H9 (cell line): ENCODE measurements at places on chromosomes 13 and 19. TPM values are rescaled to one million over a fixed set of nuclear protein-coding genes. Genes with fewer than 3 reads are reported as not detected.

The PCSK4 gene
- total RNA-seq, result 5.8 and 9.1 TPM in 2 replicates

DNA sequence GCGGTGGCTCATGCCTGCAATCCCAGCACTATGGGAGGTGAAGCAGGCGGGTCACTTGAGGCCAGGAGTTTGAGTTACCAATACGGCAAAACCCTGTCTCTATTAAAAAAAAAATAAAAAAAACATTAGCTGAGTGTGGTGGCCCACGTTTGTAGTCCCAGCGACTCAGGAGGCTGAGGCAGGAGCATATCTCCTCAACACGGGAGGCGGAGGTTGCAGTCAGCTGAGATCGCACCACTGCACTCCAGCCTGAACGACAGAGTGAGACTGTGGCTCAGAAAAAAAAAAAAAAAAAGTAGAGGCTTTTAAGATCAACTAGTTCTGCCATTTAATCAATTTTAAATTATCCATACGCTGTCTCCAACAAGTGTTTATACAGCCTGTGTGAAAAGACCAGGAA lies 1130.3 kb downstream of the PCDH9 start:
- no peak for DNase-seq

The ZNF177 gene
- 5.7 TPM in 2 replicates for total RNA-seq

The ZNF571 gene
- total RNA-seq, result 4.5 and 5.3 TPM in 2 replicates

The OR7G3 gene
- total RNA-seq, result not detected in 2 replicates

GRCh38 chr13:66427458-66427861 lies 802.7 kb downstream of the PCDH9 start:
- no peak for DNase-seq

The ZNF607 gene
- total RNA-seq, result 24.3 and 27.5 TPM in 2 replicates

The NCLN gene
- total RNA-seq, result 94.8 and 100 TPM in 2 replicates

- no peak for DNase-seq
Observed at GRCh38 chr13:48278806-48279205, 24.7 kb upstream of the RB1 start.

GRCh38 chr19:46192992-46193650 lies 36.4 kb upstream of the IGFL1 start:
- no peak for DNase-seq

DNA sequence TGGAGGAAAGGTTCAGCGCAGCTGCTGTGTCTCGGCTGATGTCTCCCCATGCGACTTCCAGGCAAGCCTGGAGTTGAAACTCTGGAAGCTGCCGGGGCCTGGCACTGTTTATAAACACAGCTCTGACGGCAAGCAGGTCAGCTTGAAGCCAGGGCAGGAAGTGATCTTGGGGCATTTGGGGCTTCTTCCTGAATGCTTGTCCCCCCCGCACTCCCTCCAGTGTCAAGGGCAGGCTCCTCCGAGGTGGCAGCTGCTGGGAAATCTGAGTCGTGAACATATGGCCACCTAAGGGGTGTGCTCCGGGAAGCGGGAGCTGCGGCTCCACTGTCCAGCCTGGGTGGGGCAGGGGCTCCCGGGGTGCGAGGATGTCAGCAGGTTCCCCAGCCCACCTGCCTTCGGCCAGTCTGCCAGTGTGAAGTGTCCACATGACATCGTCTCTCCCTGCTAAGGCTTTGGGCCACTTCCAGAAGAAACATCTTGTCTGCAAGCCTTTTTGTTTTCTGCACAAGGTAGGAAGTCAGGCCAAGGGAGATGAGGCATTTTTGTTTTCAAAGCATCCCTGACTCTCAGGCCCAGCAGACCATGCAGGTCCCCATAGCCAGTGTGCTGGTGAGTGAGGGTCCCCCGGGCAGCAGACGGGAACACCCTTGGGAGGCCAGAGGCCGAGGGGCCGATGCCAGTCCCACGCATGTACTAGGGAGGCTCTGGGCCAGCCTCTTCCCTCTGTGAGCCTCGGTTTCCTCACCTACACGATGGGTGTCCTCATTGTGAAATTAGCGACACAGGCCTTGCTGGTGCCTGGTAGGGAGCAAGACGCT lies 2.7 kb downstream of the PIAS4 start:
- no peak for DNase-seq

GRCh38 chr13:71605744-71606143 lies 261.3 kb downstream of the DACH1 start:
- DNase-seq, result no peak

The CLEC4M gene
- total RNA-seq, result not detected in 2 replicates

The ATP8A2 gene
- total RNA-seq, result 16.3 and 18.2 TPM in 2 replicates

DNA sequence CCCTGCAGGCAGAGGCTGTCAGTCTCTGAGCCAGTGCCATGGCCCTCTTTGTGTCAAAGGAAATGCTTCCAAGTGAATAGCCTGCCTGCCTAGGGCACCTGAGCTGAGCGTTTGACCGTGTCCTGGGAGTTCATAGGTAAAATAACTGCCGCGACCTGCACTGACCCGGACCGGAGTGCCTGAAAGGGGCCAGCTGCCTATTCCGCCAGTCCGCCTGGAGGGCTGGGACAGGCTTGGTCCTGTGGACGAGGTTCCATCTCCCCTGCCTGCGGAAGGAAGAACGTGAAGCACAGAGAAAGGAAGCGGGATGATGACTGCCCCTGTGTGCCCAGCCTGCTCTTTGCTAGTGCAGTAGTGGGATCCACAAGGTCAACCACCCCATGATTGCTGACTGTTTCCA lies 17.5 kb upstream of the ZNF492 start:
- DNase-seq, result no peak

DNA sequence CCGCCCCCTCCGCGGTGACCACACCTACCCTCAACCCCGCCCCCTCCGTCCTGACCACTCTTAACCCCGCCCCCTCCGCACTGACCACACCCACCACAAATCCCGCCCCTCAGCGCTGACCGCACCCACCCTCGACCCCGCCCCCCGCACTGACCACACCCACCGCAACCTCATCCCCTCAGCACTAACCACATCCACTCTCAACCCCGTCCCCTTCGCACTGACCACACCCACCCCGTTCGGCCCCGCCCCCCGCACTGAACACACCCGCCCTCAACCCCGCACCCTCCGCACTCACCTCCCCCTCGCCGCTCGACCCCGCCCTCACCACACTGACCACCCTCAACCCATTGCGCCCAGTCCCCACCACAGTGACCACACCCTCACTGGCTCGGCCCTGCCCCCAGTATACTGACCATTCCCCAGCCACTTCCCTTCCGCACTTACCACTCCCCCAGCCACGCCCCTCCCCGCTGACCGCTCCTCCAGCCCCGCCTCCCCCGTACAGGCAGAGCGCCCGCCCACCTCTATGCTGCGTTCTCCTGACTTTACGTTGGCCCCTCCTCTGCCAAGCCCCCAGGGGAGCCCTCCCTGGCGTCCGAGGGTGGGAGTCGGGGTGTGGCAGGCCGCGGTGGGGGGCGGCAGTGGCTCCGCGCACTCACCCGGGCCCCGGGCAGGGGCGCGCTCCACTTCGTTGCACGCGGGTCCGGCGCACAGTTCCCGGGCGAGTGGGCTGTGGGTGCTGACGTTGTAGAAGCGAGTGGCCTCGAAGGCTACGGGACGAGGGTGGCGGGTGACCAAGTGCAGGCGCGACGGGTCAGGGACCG lies 8.4 kb downstream of the F2RL3 start:
- DNase-seq, result peak; percentile 98

DNA sequence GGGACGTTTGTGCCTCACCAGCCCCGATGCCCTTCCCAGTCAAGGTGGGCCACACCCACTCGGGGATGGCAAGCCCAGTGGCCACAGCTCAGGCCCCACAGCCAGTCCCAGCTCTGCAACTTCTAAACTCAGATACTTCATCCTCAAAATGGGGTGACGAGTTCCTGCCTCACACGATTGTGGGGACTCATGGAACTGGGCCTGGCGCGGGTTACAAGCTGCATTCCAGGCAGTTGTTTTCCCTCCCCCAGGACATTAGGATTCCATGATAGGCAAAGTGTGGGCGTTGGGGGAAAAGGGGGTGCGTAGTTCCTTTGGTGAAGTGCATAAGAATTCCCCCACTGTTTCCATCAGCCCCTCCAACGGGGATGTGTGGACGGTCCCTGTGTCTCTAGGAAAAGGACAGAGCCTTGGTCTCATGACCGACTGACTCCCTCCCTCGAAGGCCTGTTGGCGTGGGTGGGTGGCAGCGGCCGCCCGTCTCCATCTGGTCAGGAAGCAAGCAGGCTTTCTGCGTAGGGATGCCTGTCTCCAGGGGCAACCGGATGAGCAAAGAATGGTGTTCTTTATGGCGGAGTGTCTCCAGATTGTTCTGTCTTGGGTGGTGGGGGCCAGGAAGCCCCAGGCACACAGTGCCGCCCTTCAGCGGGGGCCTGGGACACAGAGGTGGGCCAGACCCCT lies 21.1 kb upstream of the NPAS1 start:
- DNase-seq, result no peak

DNA sequence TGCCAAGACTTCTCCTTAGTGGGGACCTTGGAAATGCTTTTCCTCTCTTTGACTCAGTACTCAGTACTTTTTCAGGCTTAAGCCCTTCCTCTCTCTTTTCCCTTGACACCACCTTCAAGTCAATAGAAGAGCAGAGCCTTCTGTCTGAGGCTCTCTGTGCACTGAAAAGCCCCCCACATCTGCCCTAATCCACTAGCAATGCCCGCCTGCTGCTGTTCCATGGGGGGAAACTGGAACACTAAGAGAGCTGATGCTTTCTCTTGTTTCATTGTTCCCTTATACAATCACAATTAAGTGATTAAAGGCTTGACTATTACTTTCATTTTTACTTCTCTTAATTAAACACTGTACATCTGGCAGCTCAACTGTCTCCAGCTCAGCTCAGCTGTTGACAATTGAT lies 254.5 kb downstream of the SLITRK6 start:
- no peak for DNase-seq

DNA sequence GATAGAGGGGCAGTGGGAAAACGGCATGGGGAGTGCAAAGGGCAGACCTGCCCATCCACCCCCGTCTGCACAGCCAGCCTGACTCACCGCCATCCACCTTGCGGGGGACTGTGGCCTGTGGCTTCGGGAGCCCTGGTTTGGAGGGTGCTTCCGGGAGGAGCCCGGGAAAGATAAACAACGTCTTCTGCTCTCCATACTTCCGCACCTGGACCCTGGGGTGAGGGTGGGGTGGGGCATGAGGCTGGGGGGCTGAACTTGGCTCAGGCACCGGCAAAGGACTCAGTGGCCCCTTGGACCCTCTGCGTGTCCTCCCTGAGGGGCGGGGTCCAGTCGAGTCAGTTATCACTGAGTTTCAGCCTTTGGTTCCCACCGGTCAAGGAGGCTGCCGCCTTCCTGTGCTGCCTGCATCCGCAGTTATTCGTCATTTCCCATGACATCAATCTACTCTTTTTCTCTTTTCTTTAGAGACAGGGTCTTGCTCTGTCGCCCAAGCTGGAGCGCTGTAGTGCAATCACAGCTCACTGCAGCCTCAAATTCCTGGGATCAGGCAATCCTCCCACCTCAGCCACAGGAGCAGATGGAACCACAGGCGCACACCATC lies 3.2 kb downstream of the GPR108 start:
- no peak for DNase-seq

- DNase-seq, result no peak
Observed at GRCh38 chr19:609004-609346, 19.3 kb downstream of the HCN2 start.

The ZNF134 gene
- total RNA-seq, result 43.2 and 44.1 TPM in 2 replicates

The SGCG gene
- 0.31 TPM in 1 of 2 replicates, not detected in the other for total RNA-seq

- DNase-seq, result peak; percentile 31
Observed at GRCh38 chr13:74574964-74575728, 440.9 kb upstream of the KLF12 start.

GRCh38 chr19:53007200-53007599 lies 6.5 kb upstream of the ERVV-1 start:
- no peak for DNase-seq

The SERPINE3 gene
- 0.18 TPM in 1 of 2 replicates, not detected in the other for total RNA-seq

- DNase-seq, result no peak
Observed at GRCh38 chr19:14818588-14818987, 16.4 kb downstream of the OR7A5 start.

DNA sequence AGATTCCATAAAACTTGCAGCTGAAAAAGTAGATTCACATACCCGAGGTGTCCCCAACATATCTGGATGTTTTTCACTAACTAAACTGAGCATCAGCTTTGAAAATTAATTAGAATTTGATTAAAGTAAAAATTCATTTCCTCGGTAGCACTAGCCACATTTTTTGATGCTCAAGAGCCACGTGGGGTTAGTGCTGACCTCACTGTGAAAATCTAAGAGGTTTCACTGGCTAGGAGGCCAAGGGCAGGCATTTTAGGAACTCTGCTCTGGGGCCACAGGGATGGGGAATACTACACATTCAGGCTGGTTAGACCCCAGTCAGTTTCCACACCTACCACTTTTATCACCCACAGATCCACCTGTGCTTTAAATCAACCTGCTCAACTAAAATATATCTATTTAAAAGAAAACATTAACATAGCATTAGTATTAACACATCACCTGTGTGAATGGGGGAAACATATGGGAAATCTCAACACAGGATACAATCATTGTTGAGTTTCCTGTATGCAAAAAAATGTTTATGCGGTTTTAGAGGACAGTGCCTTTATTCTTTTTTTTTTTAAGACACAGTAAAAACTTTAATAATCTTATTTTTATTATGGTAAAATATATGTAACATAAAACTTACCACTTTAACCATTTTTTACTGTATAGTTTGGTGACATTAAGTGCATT lies 45.5 kb downstream of the BRD4 start:
- DNase-seq, result no peak

The NLRP4 gene
- total RNA-seq, result not detected in 2 replicates

The GSX1 gene
- not detected in 2 replicates for total RNA-seq

The GAS6 gene
- 19.5 and 20.5 TPM in 2 replicates for total RNA-seq

The IGFL1 gene
- not detected in 2 replicates for total RNA-seq

- DNase-seq, result peak; percentile 82
Observed at GRCh38 chr19:38543807-38544568, 73.8 kb downstream of the MAP4K1 start.

The IL4I1 gene
- 0.29 and 0.61 TPM in 2 replicates for total RNA-seq

GRCh38 chr19:55212447-55212846 lies 3.1 kb upstream of the PTPRH start:
- DNase-seq, result no peak

- peak; percentile 89 for DNase-seq
Observed at GRCh38 chr19:41934849-41935374, 6.7 kb upstream of the ERFL start.

DNA sequence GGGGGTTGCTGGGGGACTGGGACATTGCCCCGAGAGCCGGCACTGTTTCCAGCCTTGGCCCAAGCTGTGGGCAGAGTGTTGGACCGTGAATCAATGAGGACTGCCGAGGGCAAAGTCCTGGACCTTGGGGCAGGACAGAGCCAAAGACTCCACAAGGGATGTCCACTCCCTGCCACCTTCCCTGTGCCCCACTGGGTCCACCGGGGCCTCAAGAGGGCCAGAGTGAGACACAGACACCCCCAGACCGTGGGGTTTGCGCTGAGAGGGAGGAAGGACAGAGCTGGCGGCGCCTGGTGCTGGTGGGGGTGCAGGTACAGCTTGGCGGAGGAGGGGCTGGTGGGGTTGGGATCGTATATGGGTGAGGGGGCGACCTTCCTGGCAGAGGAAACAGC lies 11.8 kb downstream of the MAST3 start:
- no peak for DNase-seq

The PSG2 gene
- not detected in 2 replicates for total RNA-seq

GRCh38 chr19:39705578-39706188 lies 1.4 kb downstream of the LGALS14 start:
- DNase-seq, result no peak

The TBXA2R gene
- total RNA-seq, result 0.63 and 0.64 TPM in 2 replicates

The URAD gene
- total RNA-seq, result not detected in 2 replicates
